ENCODE measurements at places on chromosomes 1 and 21. TPM values are rescaled to one million over a fixed set of nuclear protein-coding genes. Genes with fewer than 3 reads are reported as not detected.

Gene PSRC1
- total RNA-seq = 27.4 TPM

DNA sequence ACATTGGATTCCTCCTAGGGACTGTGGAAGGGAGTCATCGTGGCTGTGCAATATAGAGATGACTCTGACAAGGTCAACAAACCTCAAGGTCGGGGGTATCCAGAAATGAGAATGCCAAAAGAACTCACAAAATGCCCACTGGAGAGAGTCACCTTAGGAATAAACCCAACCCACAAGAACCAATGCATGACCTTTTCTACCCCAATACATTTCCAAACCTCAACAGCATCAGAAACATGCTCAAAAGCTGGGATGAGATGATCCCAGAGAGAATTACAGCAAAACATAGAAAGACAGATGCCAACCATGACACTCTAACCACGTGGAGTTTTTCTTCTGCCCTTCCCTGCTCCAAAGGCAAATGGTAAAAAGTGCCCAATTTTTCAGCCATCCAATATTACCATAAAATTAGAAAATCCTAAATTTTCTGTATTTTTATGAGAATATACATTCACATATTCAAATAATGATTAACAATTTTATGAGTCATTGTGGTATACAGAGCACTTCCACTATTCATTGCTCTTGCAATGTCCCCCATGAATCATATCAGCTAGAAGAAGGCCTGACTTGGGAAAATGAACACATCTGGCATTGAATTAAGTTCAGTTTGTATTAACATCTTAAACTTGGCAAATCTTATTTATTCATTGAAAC is 88.2 kb upstream of the PALMD start:
- no peak overlapping the region for H3K27ac ChIP-seq
- H3K4me3 ChIP-seq = no peak overlapping the region
- H3K36me3 ChIP-seq = no peaks in the 10 kb centered on the region
- no peak for DNase-seq

GRCh38 chr21:43362321-43362791 is 64.6 kb downstream of the SIK1 start:
- no peaks in the 10 kb centered on the region for H3K27me3 ChIP-seq
- H3K4me3 ChIP-seq = no peak overlapping the region
- DNase-seq = no peak
- peaks cover 3% of the 10 kb centered on the region for H3K36me3 ChIP-seq
- peak overlapping the region; percentile 76 for H3K27ac ChIP-seq

GRCh38 chr21:41251961-41252642 is 64.5 kb upstream of the FAM3B start:
- no peaks in the 10 kb centered on the region for H3K27me3 ChIP-seq
- H3K36me3 ChIP-seq = peaks cover 17% of the 10 kb centered on the region
- no peaks in the 10 kb centered on the region for H3K4me1 ChIP-seq
- DNase-seq = no peak

DNA sequence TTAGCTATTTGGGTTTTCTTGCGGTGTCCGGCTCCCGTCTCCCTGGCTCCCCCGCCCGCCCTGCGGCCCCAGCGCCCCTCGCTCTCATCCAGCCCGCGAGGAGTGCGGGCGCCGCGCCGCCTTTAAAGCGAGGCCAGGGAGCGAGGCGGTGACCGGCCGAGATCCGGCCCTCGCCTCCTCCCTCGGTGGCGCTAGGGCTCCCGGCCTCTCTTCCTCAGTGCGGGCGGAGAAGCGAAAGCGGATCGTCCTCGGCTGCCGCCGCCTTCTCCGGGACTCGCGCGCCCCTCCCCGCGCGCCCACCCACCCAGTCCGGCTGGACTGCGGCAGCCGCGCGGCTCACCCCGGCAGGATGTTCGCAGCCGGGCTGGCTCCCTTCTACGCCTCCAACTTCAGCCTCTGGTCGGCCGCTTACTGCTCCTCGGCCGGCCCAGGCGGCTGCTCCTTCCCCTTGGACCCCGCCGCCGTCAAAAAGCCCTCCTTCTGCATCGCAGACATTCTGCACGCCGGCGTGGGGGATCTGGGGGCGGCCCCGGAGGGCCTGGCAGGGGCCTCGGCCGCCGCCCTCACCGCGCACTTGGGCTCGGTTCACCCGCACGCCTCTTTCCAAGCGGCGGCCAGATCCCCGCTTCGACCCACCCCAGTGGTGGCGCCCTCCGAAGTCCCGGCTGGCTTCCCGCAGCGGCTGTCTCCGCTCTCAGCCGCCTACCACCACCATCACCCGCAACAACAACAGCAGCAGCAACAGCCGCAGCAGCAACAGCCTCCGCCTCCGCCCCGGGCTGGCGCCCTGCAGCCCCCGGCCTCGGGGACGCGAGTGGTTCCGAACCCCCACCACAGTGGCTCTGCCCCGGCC is 492 bp downstream of the HLX start:
- peaks cover 96% of the 10 kb centered on the region for H3K27me3 ChIP-seq
- peaks cover 3% of the 10 kb centered on the region for H3K36me3 ChIP-seq
- peak overlapping the region; percentile 22 for H3K4me3 ChIP-seq

DNA sequence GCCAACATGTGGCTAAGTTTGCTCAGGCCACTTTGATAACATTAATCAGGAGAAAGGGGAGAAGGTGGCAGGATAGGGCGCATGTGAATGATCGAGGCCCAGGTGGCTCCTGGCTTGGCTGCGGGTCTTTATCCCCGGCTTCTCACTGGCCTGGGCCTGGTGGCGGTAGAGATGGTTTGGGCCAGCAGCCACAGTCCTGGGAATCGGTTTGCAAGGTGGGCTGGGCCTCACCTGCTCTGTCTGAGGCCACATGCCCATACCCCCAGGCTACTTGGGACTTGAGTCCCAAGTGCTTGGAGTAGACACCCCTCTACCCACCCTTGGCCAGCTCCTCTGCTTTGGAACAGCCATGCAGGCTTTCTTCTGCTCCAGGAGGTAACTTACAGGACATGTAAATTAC is 49.7 kb upstream of the DISP3 start:
- no peak for DNase-seq
- no peak overlapping the region for H3K27ac ChIP-seq
- H3K36me3 ChIP-seq = no peaks in the 10 kb centered on the region
- peaks cover 1% of the 10 kb centered on the region for H3K4me1 ChIP-seq

All from spinal cord (tissue), 10 donors.